Adipocyte (in vitro differentiated cells): ENCODE measurements at places on chromosomes 7 and 10.
A peak's percentile ranks its signal among the peaks of the same experiment; 100 is the strongest.

DNA sequence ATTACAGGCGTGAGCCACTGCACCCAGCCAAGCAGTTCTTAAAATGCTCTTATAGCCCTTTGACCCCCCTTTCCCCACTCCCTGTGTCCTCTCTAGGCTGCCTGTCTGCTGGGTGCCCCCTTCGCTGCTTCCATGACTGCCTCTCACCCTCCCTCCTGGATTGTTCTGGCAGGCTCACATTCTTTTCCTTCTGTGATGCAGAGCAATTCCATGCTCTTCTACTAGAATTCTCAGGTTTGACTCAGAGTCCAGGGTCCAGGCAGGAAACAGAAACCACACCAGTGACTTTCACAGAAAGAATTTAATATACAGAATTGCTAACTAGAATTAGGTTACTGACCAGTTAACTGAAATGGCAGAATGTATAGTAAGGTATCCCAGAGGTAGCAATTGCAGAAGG lies 244.8 kb downstream of the BAMBI start:
- DNase-seq, result peak; percentile 33

- DNase-seq, result no peak
These were observed 216.6 kb downstream of the WDR37 start for GRCh38 chr10:1272777-1273161.

- DNase-seq, result no peak
These were observed 8.4 kb downstream of the PLCE1 start for GRCh38 chr10:94002156-94002555.

DNA sequence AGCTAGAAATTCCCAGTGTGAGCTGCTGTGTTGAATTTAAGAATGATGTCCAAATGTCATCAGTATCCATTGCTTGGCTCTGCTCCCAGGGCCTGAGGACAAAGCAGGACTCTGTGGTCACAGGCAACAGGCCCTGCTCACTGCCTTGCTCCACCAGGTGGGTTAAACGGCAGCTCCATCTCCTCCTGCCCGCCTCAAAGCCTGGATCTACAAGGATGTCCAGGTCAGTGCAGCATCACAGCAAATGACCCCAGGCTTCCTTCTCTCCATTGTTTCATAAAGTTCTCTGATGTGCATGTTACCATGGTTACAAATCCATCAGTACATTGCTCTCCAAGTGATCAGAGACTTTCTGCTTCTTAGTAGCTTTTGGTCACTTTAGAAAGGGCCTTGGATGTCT lies 322.0 kb upstream of the ZNF32 start:
- DNase-seq, result no peak

- DNase-seq, result no peak
These were observed 221.5 kb upstream of the KLF14 start for GRCh38 chr7:130955565-130955919.

DNA sequence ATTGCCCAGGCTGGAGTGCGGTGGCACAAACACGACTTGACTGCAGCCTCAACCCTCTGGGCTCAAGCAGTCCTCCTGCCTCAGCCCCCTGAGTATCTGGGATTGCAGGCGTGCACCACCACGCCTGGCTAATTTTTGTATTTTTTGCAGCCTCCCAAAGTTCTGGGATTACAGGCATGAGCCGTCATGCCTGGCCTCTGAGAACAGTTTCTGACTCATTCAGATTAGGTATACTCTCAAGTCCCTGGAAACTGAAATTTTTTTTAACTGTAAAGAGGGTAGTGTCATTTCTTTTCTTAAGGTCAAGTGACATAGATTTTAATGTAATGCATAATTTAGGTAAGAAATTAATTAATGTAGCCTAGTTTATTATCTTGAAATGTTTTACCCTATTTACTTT lies 104.7 kb downstream of the SEPTIN7 start:
- DNase-seq, result peak; percentile 60
